ENCODE measurements at places on chromosomes 3 and 15. TPM values are rescaled to one million over a fixed set of nuclear protein-coding genes. Genes with fewer than 3 reads are reported as not detected.

DNA sequence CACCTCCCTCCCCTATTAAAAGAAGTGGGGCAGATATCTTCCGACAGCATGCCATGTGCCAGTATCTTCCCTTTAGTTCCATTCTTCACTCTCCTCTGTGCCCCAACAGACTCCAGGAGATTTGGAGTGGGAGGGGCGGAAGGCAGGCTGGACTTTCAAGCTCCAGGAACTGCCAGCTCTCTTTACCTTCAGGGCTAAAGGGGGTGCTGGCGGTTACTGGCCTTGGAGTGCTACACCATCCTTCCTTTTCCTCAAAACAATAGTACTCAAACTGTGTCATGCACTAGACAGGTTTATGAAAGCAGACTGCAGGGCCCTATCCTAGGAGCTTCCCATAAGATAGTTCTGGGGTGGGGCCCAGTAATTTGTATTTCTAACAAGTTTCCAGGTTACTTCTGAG, 6.0 kb downstream of the LINS1 start:
- H3K4me1 ChIP-seq: peaks cover 4% of the 10 kb centered on the region
- no peaks in the 10 kb centered on the region for H3K36me3 ChIP-seq
- no peaks in the 10 kb centered on the region for H3K27me3 ChIP-seq
- DNase-seq: no peak

DNA sequence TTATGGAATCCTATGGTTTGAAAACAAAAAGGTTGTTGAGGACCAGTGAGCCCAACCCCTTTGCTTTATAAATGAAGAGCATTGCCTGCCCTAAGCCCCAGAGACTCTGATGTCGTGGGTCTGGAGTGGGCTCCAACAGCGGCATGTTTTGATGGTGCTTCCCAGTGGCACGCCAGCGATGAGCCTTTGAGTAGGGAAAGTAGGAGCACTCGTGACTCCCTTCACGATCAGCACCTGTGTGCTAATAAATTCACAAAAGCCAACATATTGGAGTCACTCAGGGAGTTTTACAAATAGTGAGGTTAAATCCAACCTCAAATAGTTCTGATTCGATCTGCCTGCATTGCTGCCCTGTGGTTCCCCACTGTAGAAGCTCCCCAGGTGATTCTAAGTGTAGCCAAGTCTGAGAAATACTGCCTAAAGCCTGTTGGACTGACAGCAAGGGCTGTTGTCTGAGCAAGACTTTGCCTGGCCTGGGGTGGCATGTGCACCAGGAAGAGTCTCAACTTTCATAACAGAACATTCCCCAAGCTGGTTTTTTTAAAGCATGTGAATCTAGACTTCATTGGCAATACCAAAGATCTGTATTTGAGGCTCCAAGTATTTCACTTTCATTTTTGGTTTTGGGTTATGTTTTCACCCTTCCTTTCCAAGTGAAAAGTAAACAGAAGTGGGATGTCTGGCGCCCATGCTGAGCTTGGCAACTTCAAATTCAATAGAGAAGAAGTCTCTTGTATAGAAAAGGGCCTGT, 9.9 kb downstream of the CCR5 start:
- no peak for DNase-seq
- H3K27me3 ChIP-seq: peaks cover 29% of the 10 kb centered on the region
- H3K36me3 ChIP-seq: no peaks in the 10 kb centered on the region

ATP8B4 gene
- total RNA-seq: 0.23 TPM

DNA sequence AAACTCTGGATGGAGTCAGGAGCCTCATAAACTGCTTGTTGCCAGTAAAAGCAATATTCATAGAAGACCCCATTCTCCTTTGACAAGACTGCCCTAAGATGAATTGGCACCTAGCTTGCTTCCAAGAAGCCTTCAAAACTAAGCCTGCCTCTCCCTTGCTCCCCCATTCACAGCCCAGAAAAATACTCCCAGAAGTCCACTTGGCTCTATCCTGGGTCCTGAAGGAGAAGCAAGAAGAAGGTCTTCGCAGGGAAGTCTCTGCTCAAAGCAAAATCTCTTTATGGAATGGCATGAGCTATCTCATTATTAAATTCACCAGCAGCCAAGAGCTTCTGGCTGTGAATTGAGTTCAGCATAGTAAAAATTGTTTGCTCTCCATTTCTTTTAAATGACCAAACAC, 230.2 kb upstream of the ARRDC4 start:
- H3K4me1 ChIP-seq: no peaks in the 10 kb centered on the region
- no peak for DNase-seq
- H3K27me3 ChIP-seq: no peaks in the 10 kb centered on the region
- H3K4me3 ChIP-seq: no peak overlapping the region
- H3K27ac ChIP-seq: no peak overlapping the region

GRCh38 chr3:49788056-49788455, 1.7 kb upstream of the IP6K1 start:
- no peak overlapping the region for H3K27ac ChIP-seq
- no peak for DNase-seq
- H3K4me3 ChIP-seq: no peak overlapping the region
- H3K4me1 ChIP-seq: peaks cover 17% of the 10 kb centered on the region

- DNase-seq: no peak
- no peak overlapping the region for H3K4me3 ChIP-seq
- no peak overlapping the region for H3K27ac ChIP-seq
- no peaks in the 10 kb centered on the region for H3K36me3 ChIP-seq
Measured at GRCh38 chr15:67551207-67551743, 8.8 kb downstream of the MAP2K5 start.

EPHB1 gene
- total RNA-seq: 4.1 TPM

DNA sequence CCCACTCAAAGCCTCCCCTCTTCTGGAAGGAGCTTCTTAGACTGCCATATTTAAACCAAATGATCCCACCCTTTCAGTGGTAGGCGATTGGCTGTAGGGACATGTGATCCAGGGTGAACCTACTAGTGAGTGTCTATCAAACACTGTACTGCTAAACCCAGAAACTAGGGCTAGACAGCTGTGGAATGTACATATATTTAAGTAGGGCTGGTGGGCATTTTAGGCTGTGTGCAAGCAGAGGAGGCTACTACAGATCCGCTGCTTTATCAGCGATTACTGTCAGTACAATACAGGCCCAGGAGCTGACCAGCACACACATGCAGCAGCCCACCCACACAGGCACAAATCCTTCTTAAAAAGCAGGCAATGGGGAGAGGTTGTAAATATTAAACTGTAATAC, 15.4 kb upstream of the LARP6 start:
- H3K36me3 ChIP-seq: no peaks in the 10 kb centered on the region
- no peak overlapping the region for H3K27ac ChIP-seq
- no peak overlapping the region for H3K4me3 ChIP-seq
- H3K4me1 ChIP-seq: peaks cover 12% of the 10 kb centered on the region
- DNase-seq: no peak

- no peaks in the 10 kb centered on the region for H3K36me3 ChIP-seq
- no peak for DNase-seq
- H3K27ac ChIP-seq: peak overlapping the region; percentile 55
- H3K4me3 ChIP-seq: peak overlapping the region; percentile 82
Measured at GRCh38 chr3:42013691-42014457, 52.0 kb upstream of the ULK4 start.

CIDEC gene
- not detected for total RNA-seq

GRCh38 chr3:116812949-116813348, 103.4 kb downstream of the TUSC7 start:
- H3K36me3 ChIP-seq: no peaks in the 10 kb centered on the region
- no peaks in the 10 kb centered on the region for H3K4me1 ChIP-seq
- no peak overlapping the region for H3K4me3 ChIP-seq
- no peak for DNase-seq

- H3K4me3 ChIP-seq: no peak overlapping the region
- peak overlapping the region; percentile 53 for H3K27ac ChIP-seq
- DNase-seq: peak; percentile 89
- H3K36me3 ChIP-seq: no peaks in the 10 kb centered on the region
Measured at GRCh38 chr3:188421151-188421821, 267.3 kb downstream of the LPP start.

DNA sequence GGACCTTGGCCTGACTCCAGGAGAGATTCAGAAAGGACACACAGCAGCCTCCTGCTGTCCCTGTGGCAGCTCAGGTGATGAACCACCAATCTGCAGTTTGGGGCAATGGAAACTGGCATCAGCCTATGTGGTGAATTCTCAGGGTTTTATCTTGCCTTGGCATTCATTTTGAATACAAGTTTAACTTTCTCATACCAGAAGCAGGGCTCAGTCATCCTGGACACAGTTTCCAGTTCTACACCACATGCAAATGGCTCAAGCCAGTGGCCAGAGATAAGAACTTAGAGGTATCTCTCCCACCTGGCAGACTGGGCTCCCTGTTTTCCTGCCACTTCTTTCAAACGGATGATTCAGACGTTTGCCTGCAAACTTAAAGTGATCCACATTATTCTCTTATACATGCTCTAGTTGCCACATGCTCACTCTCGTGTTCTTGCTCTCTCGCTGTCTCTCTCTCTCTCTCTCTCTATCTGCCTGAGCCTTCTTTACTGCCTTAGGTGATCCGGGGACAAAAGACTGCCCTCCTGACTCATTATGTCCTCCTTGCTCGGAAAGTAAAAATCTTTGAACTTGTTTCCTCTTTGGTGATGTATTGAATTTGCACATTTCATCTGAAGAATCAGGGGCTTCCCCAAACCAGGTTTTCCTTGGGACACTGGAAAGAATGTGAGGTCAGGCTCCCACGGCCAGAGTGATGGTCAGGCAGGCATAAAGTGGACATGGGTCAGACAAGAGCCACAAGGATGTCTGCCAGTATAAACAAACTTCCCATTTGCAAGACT, 99.6 kb upstream of the STT3B start:
- H3K27ac ChIP-seq: no peak overlapping the region
- no peaks in the 10 kb centered on the region for H3K27me3 ChIP-seq
- no peak overlapping the region for H3K4me3 ChIP-seq

EPHA6 gene
- 0.99 TPM for total RNA-seq

- no peaks in the 10 kb centered on the region for H3K36me3 ChIP-seq
- H3K27ac ChIP-seq: peak overlapping the region; percentile 52
- peaks cover 16% of the 10 kb centered on the region for H3K4me1 ChIP-seq
- no peaks in the 10 kb centered on the region for H3K27me3 ChIP-seq
- peak; percentile 26 for DNase-seq
Measured at GRCh38 chr3:176766862-176767261, 430.4 kb downstream of the TBL1XR1 start.

DNA sequence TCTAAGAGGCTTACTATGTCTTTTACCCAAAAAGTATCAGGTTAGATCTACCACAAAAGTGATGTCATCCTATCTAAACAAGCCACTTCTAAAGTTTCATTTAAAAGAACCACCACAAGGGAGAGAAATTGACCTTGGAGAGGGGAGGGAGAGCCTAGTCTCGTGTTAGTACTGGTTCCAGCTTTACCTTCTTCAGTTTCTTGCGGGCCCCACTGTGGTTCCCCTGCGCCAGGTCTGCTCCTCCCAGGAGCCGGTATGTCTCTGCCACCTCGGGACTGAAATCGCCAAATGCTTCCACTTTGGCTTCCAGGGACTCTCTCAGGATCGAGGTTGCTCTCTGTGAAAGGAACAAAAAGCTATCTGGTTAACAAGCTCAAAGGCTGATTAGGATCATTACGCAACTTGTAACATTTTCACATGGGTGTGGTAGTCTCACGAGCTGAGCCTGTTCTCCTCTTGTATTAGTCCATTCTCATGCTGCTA, 51.1 kb downstream of the SYNM start:
- no peak overlapping the region for H3K4me3 ChIP-seq
- DNase-seq: peak; percentile 56

DNA sequence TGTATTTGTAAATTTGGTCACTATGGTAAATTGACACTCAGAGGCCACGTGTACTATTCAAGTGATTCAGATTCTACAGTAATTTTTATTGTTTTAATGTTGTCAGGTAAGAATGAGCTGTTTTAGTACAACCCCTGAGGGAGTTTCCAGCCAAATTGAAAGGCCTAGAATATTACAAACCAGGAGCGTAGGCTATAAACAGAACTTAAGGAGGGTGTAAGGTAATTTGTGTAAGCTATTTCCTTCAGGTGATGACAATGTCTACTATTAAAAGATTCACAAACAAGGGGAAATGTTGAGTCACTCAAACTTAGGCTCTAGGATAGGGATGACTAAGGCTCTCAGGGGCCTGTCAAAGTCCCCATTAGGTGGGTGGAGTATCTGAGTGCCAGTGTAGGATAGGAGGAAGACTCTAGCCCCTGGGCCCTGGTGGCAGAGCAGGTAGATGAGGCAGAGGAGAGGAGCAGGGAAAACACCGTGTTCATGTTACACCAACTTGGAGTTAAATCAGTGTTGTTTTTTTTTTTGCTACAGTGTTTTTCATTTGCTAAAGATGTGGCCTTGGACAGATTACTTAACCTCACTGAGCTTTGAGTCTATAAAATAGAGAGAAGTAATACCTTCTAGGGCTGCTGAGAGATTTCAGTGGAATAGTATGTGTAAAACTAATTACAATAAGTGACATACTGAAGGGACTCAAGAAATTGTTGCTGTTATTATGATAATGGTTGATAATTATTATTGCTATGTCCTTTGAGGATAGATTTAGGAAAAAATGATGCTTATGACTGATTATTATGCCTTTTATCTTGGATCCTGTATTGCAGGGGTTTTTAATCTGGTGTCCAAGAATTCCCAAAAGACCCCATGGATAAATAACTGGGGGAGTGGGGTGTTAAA, 10.3 kb downstream of the TM4SF1 start:
- H3K4me3 ChIP-seq: no peak overlapping the region
- no peaks in the 10 kb centered on the region for H3K27me3 ChIP-seq
- peaks cover 29% of the 10 kb centered on the region for H3K36me3 ChIP-seq
- peak overlapping the region; percentile 9 for H3K27ac ChIP-seq
- DNase-seq: peak; percentile 62

GRCh38 chr3:69339760-69340159, 46.1 kb downstream of the FRMD4B start:
- no peaks in the 10 kb centered on the region for H3K36me3 ChIP-seq
- H3K4me1 ChIP-seq: no peaks in the 10 kb centered on the region
- H3K4me3 ChIP-seq: no peak overlapping the region
- no peaks in the 10 kb centered on the region for H3K27me3 ChIP-seq

ZXDC gene
- total RNA-seq: 21.6 TPM

DNA sequence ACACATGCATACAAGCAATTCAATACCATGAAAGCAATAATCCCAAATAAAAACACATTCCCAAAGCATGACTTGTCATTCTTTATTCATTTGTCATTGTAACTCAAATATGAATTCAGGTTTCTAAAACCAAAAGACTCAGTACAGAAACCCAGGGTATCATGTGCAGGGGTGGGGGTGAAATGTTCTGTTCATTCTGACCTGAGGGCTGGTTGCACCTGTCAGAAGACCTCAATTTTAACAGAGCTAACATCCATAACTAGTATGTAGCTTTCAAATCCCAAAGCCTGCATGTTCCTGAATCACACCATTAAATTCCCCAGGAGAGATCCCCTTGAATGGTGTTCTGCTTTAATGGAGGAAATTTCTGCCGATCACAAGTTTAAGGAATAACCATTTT, 738.7 kb downstream of the MCTP2 start:
- no peaks in the 10 kb centered on the region for H3K36me3 ChIP-seq
- no peaks in the 10 kb centered on the region for H3K27me3 ChIP-seq
- no peaks in the 10 kb centered on the region for H3K4me1 ChIP-seq
- H3K4me3 ChIP-seq: no peak overlapping the region

CCDC54 gene
- total RNA-seq: not detected

DNA sequence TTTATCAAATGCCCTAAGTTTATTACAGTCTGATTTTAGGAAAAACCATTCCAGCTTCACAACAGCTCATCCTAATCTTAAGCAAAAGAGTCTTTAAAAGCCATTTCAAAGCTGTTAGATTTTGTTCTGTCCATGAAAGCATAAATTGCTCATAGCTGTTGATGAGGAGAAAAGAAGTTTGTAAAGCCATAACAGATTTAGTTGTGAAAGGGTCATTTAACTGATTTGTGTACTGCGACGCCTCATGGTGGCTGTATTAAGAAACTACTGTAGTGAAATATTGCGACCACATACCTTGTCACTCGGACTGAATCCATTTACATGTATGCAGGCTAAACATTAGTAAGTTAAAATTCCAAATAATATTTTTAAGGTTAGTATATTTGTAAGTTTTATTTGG, 20.9 kb downstream of the BBX start:
- H3K36me3 ChIP-seq: no peaks in the 10 kb centered on the region
- H3K27me3 ChIP-seq: no peaks in the 10 kb centered on the region
- no peaks in the 10 kb centered on the region for H3K4me1 ChIP-seq
- H3K4me3 ChIP-seq: no peak overlapping the region
- H3K27ac ChIP-seq: no peak overlapping the region
